ENCODE measurements at places on chromosomes 3 and 15. TPM values are rescaled to one million over a fixed set of nuclear protein-coding genes. Genes with fewer than 3 reads are reported as not detected.

DNA sequence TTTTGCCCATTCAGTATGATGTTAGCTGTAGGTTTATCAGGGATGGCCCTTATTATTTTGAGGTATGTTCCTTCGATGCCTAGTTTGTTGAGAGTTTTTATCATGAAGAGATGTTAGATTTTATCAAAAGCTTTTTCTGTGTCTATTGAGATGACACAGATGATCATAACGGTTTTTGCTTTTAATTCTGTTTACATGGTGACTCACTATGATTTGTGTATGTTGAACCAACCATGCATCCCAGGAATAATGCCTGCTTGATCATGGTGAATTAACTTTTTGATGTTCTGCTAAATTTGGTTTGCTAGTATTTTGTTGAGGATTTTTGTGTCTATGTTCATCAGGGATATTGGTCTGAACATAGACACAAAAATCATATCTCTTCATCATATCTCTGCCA lies 8.3 kb downstream of the GPR156 start:
- no peaks in the 10 kb centered on the region for H3K36me3 ChIP-seq
- H3K4me3 ChIP-seq = no peak overlapping the region
- no peaks in the 10 kb centered on the region for H3K4me1 ChIP-seq
- DNase-seq = no peak

GRCh38 chr15:88663141-88663621 lies 24.4 kb downstream of the ISG20 start:
- H3K4me3 ChIP-seq = no peak overlapping the region
- H3K27ac ChIP-seq = no peak overlapping the region
- no peaks in the 10 kb centered on the region for H3K36me3 ChIP-seq
- DNase-seq = peak; percentile 82

GRCh38 chr3:23956701-23957100 lies 11.6 kb downstream of the NR1D2 start:
- no peak for DNase-seq
- H3K27me3 ChIP-seq = no peaks in the 10 kb centered on the region
- peaks cover 39% of the 10 kb centered on the region for H3K4me1 ChIP-seq
- H3K36me3 ChIP-seq = peaks cover 8% of the 10 kb centered on the region
- no peak overlapping the region for H3K27ac ChIP-seq

- H3K4me3 ChIP-seq = no peak overlapping the region
- H3K27me3 ChIP-seq = no peaks in the 10 kb centered on the region
- peak; percentile 8 for DNase-seq
- H3K4me1 ChIP-seq = no peaks in the 10 kb centered on the region
- H3K36me3 ChIP-seq = no peaks in the 10 kb centered on the region
- H3K27ac ChIP-seq = no peak overlapping the region
Observed at GRCh38 chr3:32442766-32443165, 51.1 kb downstream of the CMTM7 start.

DNA sequence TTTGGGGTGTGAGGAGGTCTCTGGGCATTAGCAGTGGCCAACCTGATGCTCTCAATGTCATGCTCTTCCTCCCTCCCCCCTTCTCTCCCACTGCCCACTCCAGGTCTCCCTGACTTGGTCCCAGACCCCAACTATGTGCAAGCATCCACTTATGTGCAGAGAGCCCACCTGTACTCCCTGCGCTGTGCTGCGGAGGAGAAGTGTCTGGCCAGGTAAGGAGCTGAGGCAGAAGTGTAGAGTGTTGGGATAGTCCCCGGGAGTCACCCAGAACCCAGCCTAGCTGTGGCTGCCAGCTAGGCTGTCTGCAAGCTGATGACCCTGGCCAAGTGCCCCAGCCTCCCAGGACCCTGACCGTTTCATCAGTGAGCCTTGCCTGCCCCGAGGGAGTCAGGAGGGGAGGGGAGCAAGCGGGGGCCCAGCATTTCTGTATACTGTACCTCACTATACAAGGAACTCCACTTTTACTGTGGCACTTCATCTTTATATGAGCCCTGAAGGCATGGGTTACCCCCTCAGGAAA lies 16.5 kb downstream of the LOXL1 start:
- DNase-seq = no peak
- H3K4me3 ChIP-seq = no peak overlapping the region
- no peaks in the 10 kb centered on the region for H3K27me3 ChIP-seq
- no peak overlapping the region for H3K27ac ChIP-seq
- peaks cover 11% of the 10 kb centered on the region for H3K4me1 ChIP-seq

GRCh38 chr3:197260491-197261163 lies 37.8 kb downstream of the DLG1 start:
- DNase-seq = no peak
- H3K4me3 ChIP-seq = no peak overlapping the region
- H3K27me3 ChIP-seq = no peaks in the 10 kb centered on the region

- H3K36me3 ChIP-seq = no peaks in the 10 kb centered on the region
- DNase-seq = no peak
Observed at GRCh38 chr3:21405671-21406667, 345.0 kb downstream of the ZNF385D start.

- no peak overlapping the region for H3K27ac ChIP-seq
- peaks cover 15% of the 10 kb centered on the region for H3K4me1 ChIP-seq
- H3K27me3 ChIP-seq = no peaks in the 10 kb centered on the region
- DNase-seq = no peak
Observed at GRCh38 chr15:60508442-60508841, 29.5 kb upstream of the ICE2 start.

DNA sequence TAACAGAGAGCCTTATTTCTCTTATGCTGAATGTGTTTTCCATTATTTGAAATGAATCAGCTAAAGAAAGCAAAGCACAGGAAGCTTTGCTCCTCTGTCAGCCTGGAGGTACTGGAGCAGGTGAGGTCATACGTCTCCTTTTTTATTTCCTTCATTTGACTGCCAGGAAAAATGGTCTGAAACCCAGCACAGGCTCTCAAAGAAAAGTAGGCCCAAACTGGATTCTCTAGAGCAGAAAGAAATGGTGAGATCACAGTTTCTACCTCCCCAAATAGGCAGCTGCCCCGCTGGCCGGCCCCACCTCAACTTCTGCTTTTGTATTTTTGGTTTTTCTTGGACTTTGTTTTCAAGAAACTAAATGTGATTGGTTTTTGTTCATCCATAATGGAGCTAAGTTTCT lies 95.1 kb downstream of the RPL39L start:
- H3K27me3 ChIP-seq = no peaks in the 10 kb centered on the region
- no peak overlapping the region for H3K27ac ChIP-seq
- peaks cover 16% of the 10 kb centered on the region for H3K36me3 ChIP-seq

GRCh38 chr15:79418693-79419279 lies 13.3 kb upstream of the MINAR1 start:
- H3K27ac ChIP-seq = no peak overlapping the region
- no peak overlapping the region for H3K4me3 ChIP-seq
- no peaks in the 10 kb centered on the region for H3K4me1 ChIP-seq
- DNase-seq = no peak
- H3K27me3 ChIP-seq = no peaks in the 10 kb centered on the region

DNA sequence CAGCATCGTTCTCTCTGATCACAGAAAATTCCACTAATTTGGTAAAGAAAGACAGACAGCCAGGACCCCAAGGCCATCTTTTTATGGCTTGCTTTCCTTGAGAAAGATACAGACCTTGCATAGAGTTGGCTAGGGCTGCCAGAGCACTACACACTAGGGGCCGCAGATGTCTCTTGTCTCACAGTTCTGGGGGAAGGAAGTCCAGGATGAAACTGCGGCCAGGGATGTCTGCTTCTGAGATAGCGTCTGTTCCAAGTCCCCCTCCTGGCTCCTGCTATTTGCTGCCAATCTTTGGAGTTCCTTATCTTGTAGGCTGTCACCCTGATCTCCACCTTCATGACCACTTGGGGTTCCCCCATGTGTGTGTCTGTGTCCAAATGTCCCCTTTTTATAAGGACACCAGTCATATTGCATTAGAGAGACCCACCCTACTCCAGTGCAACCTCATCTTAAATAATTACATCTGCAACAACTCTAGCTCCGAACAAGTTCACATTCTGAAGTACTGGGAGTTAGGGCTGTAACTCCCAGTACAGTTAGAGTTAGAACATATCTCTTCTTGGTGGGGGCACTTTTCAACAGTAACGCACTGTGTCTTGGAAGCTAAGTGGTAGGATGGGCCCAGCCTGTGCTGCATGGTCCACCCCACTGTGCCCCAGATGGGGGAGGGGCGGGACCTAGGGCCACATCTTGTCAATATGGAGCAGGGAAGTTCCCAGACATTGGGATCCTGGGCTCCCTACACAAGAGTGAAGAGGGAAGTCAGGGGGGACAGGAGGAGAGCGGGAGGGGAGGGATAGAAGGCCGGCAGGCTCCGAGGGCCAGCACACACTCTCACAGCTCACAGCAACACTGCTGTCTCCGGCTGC lies 42.2 kb downstream of the KLF15 start:
- H3K4me3 ChIP-seq = no peak overlapping the region
- no peaks in the 10 kb centered on the region for H3K27me3 ChIP-seq
- DNase-seq = peak; percentile 91
- H3K36me3 ChIP-seq = no peaks in the 10 kb centered on the region

DNA sequence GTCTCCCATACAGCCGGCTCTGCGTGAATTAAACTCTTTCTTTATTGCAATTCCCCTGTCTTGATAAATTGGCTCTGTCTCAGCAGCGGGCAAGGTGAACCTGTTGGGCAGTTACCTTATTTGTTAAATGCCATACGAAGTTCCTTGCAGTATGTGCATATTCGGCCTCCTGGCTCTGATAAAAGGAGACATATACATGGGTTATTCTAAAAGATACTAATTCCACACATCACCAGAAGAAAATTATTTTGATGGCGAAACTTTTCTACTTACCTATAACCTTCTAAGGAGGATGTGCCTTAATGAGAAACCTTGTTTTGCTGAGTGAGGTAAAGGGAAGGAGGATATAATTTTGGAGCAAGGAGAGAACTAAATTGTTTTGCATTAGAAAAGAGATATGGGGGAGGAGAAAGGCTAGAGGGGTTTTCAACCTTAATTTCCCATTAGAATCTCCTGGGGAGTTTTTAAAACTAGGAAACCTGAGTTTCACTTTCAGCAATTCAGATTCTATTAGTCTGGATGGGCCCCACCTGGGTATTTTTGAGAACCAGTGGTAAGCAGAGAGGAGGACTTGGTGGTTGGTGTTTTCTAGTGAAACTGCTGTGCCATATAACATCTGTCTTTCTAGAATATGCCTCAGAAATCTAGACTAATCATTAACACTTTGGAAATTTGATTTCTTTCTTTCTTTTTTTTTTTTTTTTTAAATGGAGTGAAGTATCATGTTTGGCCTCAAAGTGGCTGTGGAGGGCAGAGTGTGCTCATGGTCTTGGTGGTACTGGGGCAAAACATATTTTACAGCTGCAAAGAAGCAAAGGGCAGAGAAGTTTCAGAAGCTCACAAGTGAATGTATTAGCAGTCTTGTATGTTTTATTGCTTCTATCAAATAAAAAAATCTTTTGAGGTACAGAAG lies 23.0 kb downstream of the NANOGP8 start:
- no peaks in the 10 kb centered on the region for H3K36me3 ChIP-seq
- H3K4me1 ChIP-seq = no peaks in the 10 kb centered on the region
- H3K27ac ChIP-seq = no peak overlapping the region
- no peaks in the 10 kb centered on the region for H3K27me3 ChIP-seq
- no peak overlapping the region for H3K4me3 ChIP-seq

DNA sequence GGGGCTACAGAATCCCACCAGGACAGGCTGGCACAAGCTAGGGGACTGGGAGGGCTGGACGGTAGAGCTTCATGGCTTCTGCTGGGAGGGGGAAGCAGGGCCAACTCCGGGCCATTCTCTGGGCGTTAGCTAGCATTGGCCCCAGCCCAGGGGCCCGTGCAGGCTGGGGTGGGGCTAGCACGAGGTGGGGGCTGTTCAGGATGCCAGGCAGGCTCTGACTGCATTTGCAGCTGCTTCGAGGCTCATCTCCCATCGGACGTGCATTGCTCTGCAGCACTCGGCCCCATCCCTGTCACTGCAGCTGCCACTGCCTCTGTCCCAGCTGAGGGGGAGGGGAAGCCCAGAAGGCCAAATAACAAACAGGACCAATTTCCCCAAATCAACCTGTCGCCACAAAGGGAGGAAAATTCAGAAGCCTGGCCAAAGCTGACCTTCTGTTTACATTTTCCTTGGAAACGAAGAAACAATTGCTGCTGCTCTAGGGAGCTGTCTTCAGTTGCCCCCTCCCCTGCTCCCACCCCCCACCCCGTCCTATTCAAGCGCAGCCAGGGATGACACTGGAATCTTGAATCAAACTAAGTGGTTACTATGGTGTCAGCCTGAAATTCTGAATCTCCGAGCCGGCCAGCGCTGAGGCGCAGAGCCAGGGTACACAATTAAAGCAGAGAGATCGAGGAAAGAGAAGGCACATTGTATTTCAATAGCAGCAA lies 138.8 kb upstream of the PRR20G start:
- no peak overlapping the region for H3K27ac ChIP-seq
- H3K27me3 ChIP-seq = peaks cover 73% of the 10 kb centered on the region
- H3K4me3 ChIP-seq = no peak overlapping the region
- no peak for DNase-seq

- no peak overlapping the region for H3K27ac ChIP-seq
- H3K4me3 ChIP-seq = no peak overlapping the region
- no peaks in the 10 kb centered on the region for H3K4me1 ChIP-seq
- no peaks in the 10 kb centered on the region for H3K36me3 ChIP-seq
Observed at GRCh38 chr3:78963771-78964170, 804.0 kb downstream of the ROBO1 start.

DNA sequence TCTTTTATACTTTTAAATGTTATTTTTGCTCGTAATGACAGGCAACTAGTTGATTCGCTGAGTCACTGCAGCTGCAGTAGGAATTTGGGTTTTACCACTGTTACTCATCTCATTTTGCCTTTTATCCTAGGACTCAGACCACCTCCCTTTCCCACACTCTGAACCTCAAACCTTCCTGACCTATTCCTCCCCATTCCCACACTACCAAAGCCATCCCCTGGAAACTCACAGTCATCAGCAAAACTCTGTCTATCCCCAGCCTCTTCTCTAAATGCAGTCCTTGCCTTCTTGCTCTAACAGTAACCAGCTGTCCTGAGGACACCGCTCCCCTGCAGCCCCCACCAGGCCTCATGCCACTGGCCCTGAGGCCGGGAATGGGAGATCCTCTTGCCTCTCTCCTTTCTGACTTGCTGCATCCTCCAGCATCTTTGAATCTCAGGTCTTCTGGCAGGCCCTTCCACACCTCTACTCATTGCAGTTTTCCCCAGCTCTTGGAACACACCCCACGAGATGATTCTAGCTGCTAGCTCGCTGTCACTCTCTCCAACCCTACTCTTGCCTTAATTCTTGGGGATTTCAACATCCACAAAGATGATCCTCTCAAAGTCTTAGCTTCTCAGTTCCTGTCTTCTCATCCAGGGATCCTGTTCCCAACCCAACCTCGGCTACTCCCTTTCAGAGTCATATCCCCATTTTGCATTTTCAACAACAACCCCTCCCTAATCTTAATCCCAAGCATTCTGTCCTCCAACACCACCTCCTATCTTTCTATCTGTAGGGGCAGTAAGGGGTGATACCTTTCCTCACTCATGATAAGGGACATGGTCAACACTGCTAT lies 55.9 kb upstream of the C3orf80 start:
- H3K27me3 ChIP-seq = no peaks in the 10 kb centered on the region
- no peak overlapping the region for H3K4me3 ChIP-seq
- H3K36me3 ChIP-seq = no peaks in the 10 kb centered on the region
- H3K4me1 ChIP-seq = no peaks in the 10 kb centered on the region
- no peak overlapping the region for H3K27ac ChIP-seq

GRCh38 chr3:138187296-138188012 lies at the start of gene ARMC8:
Gene ARMC8 (plus strand): TSS chr3:138187301. CDS start chr3:138187555, 254 bp downstream.
- peaks cover 48% of the 10 kb centered on the region for H3K4me1 ChIP-seq
- DNase-seq = no peak
- H3K27me3 ChIP-seq = no peaks in the 10 kb centered on the region
- H3K36me3 ChIP-seq = peaks cover 20% of the 10 kb centered on the region

The MB21D2 gene
- 5.4 TPM for total RNA-seq

The GATM gene
- 34.2 TPM for total RNA-seq

The GOLGA6C gene
- not detected for total RNA-seq

The ARPP21 gene
- total RNA-seq = under 0.01 TPM

The GABRR3 gene
- total RNA-seq = not detected

The C3orf20 gene
- 0.11 TPM for total RNA-seq

The TMEM158 gene
- 2.4 TPM for total RNA-seq

The PCSK6 gene
- 14.4 TPM for total RNA-seq

The CCDC33 gene
- not detected for total RNA-seq

The LRTM1 gene
- total RNA-seq = not detected

Data from esophagus muscularis mucosa (tissue), 4 donors.